HepG2 (cell line): ENCODE measurements at places on chromosomes 7 and 10.

GRCh38 chr10:62597226-62597625 is 207.3 kb upstream of the ADO start:
- DNase-seq: no peak

DNA sequence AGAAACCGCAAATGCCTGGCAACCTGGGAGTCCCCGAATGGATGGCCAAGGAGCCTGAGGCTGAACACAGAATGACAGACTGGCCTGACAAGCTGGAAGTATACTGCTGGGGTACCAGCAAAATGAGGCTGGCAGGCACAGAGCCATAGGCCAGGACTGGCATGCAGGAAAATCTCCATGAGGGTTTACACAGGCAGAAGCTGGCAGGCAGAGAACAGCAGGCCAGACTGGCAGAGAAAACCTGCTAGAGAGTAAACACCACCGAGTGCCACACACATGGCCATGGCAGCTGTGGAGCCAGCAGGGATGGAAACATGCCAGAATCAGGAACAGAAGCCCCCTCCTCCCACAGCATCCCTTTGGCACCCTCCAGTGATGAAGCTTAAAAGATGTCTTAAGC is 63.4 kb downstream of the CRPPA start:
- no peak for DNase-seq

DNA sequence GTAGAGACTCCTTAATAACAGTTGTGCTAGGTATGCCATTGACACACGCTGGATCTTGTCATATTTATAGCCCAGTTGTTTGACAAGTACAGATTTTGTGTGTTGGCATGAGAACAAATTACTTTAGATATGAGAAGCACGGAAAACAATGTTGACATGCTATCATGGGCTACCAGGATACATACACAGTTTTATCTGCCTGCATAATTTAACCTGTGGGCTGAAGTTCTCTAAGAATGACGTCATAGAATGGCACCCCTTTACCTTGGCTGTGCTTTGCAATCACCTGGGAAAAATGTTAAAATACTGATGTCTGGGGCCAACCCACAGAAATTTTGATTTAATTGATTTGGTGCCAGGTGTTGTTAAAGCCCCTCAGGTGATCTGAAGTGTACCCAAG is 2.8 kb downstream of the PLA2G12B start:
- DNase-seq: no peak

DNA sequence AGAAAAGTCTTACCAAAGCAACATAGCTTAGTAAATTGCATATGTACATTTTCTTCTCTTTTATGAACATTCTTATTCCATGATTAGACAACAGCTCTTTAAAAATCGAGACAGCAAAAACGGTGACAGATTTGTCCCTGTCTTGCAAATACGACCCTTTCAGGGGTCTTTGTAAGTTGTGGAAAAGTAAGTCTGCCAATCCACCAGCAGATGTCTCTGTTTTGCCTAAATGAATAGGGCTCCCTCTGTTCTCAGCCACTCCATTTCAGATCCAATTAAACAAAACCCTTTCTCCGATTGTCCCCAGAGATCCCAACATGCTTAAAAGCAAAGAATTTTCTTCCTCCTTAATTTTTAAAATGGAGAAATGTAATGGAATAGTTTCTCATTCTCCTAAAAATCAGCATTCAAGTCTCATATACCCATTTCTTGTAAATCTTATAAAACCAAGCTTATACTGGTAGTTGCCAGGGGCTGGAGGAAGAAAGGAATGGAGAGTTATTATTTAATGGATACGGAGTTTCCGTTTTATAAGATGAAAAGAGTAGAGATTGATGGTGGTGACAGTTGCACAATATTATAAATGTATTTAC is 61.0 kb upstream of the NFE2L3 start:
- peak; percentile 54 for DNase-seq

DNA sequence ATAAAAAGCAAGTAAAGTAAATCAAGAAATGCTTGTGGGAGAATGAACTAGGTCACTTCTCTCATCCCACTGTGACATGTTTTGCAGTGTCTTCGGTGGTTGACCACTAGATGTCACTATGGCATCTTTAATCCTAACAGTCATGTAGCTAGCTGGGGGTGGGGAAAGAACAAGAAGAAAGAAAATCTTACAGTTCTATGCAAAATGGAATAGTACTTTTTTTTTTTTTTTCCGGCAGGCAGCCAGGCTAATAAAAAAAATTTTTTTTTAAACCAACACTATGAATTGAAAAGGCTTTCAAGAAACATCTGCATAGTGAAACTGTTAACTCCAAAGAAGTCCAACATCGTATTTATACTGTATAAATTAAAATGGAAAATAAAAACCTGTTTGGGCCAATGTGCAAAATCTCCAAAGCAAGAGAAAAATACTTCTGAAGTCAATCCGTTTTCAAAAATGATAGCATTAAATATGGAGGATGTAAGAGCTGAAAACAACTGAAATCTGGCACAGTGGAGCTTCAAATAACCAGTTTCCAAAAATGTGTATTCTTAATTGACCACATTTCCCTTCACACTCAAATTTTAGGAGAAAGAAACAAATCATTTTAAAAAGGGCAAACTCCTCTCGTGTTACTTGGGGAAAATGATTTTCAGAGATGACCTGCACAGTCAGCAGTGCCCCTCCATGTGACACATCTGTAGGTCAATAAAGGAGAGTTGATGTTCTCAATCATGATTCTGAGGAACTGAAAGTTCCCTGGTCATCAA is 38.5 kb downstream of the CDK1 start:
- peak; percentile 71 for DNase-seq

GRCh38 chr7:3194501-3195141 is 106.4 kb upstream of the SDK1 start:
- DNase-seq: peak; percentile 97

DNA sequence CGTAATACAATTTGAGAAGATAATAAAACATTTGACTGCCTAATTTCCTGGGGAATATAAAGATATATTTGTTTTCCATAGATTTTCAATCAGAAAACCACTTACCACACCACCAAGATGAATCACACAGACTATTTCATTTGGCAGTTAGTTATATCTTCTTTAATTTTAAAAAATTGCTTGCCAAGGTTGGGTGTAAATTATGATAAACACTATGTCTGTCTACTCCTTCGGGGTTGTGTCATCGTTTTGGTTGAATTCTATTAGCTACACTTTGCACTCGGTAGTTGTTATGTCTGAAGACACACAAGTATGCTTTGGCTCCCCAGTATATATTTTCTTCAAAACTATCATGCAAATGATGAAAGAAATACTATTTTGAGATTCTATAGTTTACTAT is 594.8 kb upstream of the SEMA3D start:
- DNase-seq: no peak

DNA sequence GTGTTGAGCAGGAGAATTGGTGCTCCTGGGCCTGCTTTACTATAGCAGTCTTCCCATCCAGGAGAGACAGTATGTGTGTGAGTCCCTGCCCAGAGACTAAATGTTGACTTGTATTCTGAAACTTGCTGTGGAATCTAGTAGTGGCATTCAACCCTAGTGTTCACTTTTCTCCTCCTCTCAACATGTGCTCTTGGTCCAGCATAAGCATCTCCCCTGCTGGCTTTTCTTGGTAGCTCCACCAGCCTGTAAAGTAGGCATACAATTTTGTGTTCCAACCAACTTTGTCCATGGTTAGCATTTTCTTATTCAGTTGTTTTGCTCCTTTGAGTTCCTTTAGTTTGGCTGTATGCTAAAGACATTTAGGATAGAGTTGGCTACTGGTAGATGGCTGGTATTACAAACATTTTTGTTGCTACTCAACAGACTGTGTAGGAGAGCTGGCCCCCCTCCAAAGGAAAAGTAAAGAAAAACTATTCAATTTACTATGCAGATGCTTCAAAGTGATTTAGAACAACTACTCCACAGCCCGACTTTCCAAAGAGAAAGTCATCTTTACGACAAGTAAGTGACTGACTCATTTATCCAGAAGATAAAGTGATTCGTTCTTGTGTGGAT is 46.0 kb downstream of the ASB4 start:
- no peak for DNase-seq

- DNase-seq: no peak
These were observed 109.1 kb upstream of the PPIF start for GRCh38 chr10:79238158-79238520.

- DNase-seq: no peak
These were observed 936 bp downstream of the IGF2BP3 start for GRCh38 chr7:23469150-23469960.

GRCh38 chr7:30745261-30745941 is 6.5 kb upstream of the INMT start:
- DNase-seq: no peak

DNA sequence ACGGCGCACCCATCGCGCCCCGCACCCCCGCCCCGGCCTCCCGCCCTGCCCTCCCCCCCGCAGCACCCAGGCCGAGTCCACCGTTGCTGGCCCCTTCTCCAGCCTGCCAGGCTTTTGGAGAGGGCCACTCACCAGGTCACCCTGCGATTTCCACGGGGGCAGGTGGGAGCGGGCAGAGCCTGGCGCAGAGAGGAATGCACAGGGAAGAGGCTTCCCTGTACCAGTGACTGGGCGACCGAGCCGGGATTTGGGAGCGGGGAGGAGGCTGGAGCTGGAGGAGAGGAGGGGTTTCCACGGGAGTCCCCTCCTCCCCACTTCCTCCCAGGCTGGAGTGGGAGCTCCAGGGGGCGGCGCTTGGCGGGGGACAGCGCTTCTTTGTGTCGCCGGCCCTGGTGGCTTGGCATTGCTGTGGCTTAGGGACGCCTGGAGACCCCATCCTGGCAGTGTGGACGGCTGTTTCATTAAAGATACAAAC is 19.3 kb downstream of the TCAF1 start:
- peak; percentile 79 for DNase-seq

- DNase-seq: no peak
These were observed 55.3 kb downstream of the FRMPD2 start for GRCh38 chr10:48219194-48219593.
